Type B pancreatic cell (in vitro differentiated cells): ENCODE measurements at places on chromosomes 6 and 20. TPM values are rescaled to one million over a fixed set of nuclear protein-coding genes. Genes with fewer than 3 reads are reported as not detected.

DNA sequence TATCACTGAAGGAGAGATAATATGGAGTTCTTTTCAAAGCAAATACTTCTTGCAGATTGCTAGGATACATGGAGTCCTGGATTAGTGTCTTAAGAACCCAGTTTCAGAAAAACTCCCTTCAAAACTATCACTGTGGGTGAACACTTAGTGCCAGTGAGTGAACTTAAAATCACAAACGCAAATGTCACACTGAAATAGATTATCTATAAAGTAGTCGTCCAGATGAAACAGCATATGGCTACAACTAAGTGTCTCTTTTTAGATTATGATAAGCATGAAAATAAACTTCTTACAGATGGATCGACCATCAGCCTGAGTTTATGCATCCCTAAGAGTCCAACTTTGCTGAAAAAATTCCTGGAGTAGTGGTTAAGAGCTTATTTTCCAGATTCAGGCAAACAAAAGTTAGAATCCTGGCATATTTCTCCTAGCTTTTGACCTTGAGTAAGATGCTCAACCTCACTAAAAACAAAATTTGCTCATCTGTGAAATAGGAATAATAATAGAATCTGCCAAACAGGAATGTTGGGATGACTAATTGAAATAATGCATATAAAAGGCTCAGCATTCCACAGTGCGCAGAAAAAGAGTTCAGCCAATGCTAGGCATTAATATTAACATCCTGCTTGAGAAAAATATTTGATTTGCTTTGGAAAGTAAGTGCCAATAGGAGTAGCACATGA, 70.4 kb downstream of the DOK5 start:
- no peak for DNase-seq

DNA sequence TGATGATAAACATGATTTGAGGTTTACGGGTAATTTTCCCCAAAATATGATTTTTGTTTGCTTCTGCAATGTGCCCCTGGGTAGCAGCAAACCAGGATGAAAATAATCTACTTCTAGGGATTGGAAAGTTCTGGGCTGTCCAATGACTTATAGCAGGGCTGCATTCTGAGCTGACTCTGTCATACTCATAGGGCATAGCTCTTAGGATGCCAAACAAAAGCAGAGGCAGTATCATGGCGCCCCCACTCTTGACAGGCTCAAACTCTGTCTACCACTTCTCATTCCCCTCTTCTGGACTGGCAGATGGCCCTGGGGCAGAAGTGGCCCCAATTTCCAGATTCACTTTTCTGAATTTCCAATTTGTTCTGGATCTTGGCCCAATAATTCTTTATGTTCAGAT, 10.3 kb downstream of the SERPINB1 start:
- no peak for DNase-seq

DNA sequence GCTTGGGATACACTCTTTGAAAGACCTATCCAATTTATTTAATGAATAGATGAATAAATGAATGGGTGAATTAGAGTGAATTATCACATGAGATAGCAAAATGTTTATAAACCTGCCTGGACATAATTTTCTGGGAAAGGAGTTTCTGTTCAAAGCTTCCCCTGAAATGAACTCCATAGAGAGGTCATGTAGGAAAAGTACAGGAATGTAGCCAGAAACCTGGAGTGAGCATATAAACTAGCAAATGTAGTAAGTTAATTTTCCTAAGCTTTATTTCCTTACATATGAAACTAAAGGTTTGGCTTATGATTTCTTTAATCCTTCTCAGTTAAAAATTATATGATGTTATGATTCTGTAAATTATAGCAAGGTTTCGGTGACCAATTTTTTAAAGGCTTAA, 380.3 kb upstream of the RSPO3 start:
- DNase-seq, result no peak

GRCh38 chr6:1322696-1323219, 10.9 kb downstream of the FOXQ1 start:
- DNase-seq, result no peak

- DNase-seq, result no peak
Observed at GRCh38 chr6:162538643-162539064, 188.9 kb downstream of the PRKN start.

DNA sequence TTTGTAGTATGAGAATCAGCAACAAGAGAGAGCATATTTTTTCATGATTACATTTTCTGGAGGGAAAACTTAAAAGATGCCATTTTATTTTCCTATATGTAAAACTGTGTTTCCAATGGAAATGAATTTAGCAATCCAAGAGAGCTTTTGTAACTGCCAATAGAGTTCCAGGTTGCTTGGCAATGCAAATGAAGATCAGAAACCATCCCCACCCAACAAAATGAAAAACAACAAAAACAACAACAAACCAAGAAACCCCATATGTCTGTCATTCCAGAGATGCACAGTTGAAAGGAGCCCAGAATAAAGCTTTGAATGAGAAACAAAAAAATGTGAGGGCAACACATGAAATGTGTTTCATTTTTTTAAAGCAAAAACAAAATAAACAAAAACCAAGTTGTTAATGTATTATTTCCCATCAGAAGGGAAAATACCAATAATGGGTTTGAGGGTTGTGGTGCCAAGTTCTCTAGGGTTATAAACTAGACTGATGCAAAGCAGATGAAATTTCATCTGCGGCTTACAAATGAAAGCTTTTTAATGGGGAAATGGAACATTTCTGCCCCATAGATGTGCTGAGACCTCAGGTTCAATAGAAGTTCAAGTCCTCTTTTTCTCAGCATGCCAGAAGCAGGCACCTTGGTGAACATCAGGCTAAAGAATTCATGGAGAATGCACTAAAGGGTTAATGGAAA, 121.5 kb upstream of the MCHR2 start:
- DNase-seq, result no peak

DNA sequence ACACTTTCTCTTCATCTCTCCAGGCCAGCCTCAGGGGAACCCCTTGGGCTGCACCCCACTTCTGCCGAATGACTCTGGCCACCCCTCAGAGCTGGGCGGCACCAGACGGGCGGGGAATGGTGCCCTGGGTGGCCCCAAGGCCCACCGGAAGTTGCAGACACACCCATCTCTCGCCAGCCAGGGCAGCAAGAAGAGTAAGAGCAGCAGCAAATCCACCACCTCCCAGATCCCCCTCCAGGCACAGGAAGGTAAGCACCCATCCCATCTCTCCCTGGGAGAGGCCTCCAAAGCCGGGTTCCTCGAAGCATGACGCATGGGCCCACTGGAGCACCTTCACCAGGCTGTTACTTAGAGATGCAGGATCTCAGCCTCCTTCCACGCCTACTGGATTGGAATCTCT, 11.3 kb downstream of the MDFI start:
- no peak for DNase-seq

ZC3H12D gene
- 0.58 and 0.98 TPM in 2 replicates for total RNA-seq
